Eye (tissue), 1 donor: ENCODE measurements at places on chromosomes 7 and 10.

GRCh38 chr7:46352004-46352954, 431.2 kb upstream of the IGFBP3 start:
- peak; percentile 82 for DNase-seq

DNA sequence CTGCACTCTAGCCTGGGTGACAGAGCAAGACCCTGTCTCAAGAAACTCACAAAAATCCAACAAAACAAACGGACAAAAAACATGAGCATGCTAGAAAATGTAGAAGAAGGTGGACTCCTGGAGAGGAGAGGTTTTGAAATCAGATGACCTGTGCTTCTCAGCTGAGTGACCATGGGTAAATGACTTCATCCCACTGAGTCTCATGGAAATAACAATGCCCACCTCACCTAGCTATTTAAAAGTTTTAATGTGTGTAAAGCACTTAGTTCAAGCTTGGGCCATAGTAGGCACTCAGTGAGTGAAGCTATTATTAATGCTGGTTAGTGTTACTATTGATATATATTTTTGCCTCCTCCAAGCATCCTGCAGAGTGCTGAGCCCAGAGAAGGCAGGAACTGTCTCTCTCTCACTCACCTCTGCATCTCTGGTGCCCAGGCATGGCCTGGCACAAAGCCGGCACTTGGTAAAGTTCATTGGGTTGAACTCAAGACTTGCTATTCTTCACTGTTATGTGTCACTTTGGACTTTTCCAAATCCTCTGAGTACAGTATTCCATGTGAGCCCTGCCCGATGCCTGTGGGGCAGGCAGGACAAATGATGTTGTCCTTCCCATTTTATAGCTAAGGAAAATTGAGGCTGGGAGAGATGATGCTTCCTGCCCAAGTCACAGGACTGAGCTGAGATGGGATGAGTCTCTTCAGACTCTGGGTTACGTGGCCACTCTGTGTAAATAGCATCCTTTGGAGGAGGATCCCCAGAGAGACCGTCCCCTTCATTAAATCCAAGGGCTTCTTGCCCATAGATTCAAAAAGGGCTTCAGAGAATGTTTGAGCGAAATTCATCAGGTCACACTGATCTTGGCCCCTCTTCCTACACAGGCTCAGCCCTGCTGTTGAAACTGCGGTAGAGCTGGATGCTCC, 81.4 kb upstream of the EMX2 start:
- no peak for DNase-seq

DNA sequence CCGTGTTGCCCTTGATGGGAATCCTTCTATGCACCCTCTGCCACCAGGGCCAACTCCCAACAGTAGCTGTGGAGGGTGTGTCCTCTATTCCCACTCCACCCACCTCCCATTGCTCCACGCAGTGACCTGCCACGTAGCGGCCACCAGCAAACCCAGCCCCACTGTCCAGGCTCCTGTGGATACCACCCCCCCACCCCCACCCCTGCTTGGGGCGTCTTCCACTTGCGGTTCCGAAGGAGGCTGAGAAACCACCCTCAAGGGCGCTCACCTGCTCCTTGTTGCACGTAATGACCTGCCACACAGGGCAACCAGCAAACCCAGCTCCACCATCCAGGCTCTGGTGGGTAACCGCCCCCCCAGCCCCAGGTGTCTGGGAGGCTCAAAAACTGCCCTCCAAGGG, 72.0 kb downstream of the DIP2C start:
- no peak for DNase-seq

GRCh38 chr7:5462216-5462615, 38.6 kb upstream of the TNRC18 start:
- DNase-seq: no peak

DNA sequence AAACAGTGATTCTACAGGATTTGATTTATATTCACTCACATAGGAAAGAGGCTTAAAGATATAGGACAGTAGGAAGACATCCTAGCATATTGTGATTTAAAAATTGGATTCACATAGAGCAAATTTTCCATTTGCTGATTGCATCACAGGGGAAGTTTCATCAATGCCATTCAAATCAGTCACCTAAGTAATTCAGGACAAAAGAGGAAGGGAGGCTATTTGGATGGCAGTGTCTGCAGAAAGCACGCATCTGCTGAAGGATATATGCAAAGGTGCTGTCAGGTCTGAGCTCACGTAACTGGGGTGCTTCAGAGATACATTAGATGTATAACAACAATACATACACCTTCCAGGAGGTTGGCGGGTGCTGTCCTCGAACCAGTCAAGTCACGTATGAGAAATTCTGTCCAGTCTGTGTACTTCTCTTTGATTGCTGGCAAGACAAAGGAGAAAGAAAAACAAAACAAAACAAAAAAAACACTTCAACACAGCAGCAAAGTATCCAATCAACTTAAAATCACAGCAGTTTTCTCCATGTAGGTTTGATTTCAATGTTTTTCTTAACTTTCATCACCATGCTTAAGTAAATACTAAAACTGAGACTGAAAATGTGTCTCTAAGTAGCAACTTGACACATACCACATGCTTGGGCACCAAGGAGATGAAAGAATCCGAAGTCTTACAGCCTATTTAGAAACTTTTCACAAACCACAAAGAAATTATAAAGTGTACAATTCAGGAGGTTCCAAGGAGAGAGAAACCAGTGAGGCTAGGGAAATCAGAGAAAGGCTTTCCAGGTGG, 125.1 kb downstream of the SFMBT2 start:
- DNase-seq: no peak

GRCh38 chr7:54332301-54332700, 209.9 kb upstream of the VSTM2A start:
- DNase-seq: no peak

DNA sequence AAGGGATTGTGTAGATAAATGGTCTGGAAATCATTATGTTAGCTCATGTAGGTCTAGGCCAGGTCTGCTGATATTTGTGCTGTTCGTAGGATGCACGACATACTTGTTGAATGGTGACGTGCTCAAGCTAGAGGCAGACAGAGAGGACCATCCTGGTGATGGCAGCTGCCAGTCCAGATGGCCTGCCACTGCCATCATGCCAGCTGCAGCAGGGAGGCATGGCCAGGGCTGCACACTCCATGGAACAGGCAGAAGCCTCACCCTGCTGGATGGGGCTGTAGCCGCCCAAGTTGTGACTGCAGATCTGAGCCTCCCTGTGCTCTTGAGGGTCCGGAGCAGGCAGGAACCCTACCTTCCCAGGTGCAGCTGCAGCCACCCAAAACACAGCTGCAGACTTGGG, 80.3 kb downstream of the SPDYE5 start:
- DNase-seq: no peak

- DNase-seq: no peak
Measured at GRCh38 chr10:84762754-84763394, 434.5 kb downstream of the CCSER2 start.

DNA sequence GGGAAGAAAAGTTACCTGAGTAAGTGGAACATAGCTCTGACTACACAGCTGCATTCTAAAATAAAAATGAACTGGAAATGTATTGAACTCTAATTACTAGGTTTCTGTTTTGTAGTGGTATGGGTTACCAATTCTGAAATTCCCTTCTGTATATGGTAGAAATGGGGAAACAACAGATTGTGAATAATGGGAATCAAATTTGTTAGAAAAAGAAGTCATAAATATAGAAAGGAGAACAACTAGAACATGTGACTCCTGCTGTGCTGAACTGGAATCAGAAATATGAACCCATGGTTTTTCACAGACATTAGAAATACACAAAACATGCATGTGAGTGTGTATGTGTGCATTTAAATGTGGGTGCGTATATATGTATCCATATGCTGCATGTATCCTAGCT, 27.0 kb downstream of the MCMBP start:
- no peak for DNase-seq
